ENCODE measurements at places on chromosomes 6 and 20. TPM values are rescaled to one million over a fixed set of nuclear protein-coding genes. Genes with fewer than 3 reads are reported as not detected.

The CAGE1 gene
- total RNA-seq = not detected

The RAMACL gene
- total RNA-seq = 0.27 TPM

The MUC22 gene
- not detected for total RNA-seq

The MOCS1 gene
- total RNA-seq = 5.9 TPM

The DEFB124 gene
- total RNA-seq = not detected

The WFDC2 gene
- total RNA-seq = not detected

The SIRPB1 gene
- 4.2 TPM for total RNA-seq
